Cardiac atrium fibroblast (primary cell): ENCODE measurements at places on chromosomes 6 and 20. TPM values are rescaled to one million over a fixed set of nuclear protein-coding genes. Genes with fewer than 3 reads are reported as not detected.

The SAMD3 gene
- not detected in 2 replicates for total RNA-seq

The HRH3 gene
- not detected in 2 replicates for total RNA-seq

The EYA2 gene
- 3.6 and 4.2 TPM in 2 replicates for total RNA-seq

The DDO gene
- 0.16 TPM in 1 of 2 replicates, not detected in the other for total RNA-seq

The ADGRB3 gene
- 1.3 and 1.8 TPM in 2 replicates for total RNA-seq

The VARS2 gene
- 6.8 and 7.9 TPM in 2 replicates for total RNA-seq

The SLCO4A1 gene
- 0.32 and 0.54 TPM in 2 replicates for total RNA-seq

The ULBP3 gene
- 10.7 and 19.3 TPM in 2 replicates for total RNA-seq

The MAK gene
- total RNA-seq, result not detected in 2 replicates

The CBLN4 gene
- total RNA-seq, result not detected in 2 replicates

The SLC35B3 gene
- 21.9 and 23.6 TPM in 2 replicates for total RNA-seq

The TNXB gene
- 41.5 and 45.3 TPM in 2 replicates for total RNA-seq

The LINC00237 gene
- total RNA-seq, result not detected in 2 replicates

The LPA gene
- not detected in 2 replicates for total RNA-seq

The PHACTR3 gene
- total RNA-seq, result not detected in 2 replicates

The CENPQ gene
- total RNA-seq, result 2.8 and 5.6 TPM in 2 replicates

The COL12A1 gene
- 179 and 194 TPM in 2 replicates for total RNA-seq

The NOTCH4 gene
- 4.2 and 5.0 TPM in 2 replicates for total RNA-seq

The TAF11 gene
- total RNA-seq, result 16.7 and 28.3 TPM in 2 replicates

The DDX43 gene
- total RNA-seq, result 0.81 and 1.1 TPM in 2 replicates

The PPP1R3D gene
- total RNA-seq, result 4.3 and 5.0 TPM in 2 replicates

The GJA10 gene
- not detected in 2 replicates for total RNA-seq

The THEMIS gene
- total RNA-seq, result not detected in 2 replicates
